Erythroblast (primary cell): ENCODE measurements at places on chromosomes 4 and X.

DNA sequence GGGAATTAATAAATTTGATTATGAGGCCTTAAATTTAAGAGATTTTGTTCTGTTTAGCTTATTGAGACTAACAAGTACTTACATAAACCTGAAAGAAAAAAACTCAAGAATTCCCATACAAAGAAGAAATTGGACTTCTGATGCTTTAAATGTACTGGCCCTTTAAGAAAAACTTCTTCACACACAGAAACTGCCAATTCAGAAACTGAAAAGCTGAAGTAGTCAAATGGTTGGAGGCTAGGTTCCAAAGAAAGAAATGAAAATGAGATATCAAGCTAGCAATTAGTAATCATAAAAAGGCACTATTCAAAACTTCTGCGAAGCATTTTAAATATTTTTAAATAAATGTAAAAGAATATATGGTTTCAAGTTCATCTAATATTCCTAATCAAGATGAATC is 151.3 kb downstream of the THOC2 start:
- DNase-seq = no peak

DNA sequence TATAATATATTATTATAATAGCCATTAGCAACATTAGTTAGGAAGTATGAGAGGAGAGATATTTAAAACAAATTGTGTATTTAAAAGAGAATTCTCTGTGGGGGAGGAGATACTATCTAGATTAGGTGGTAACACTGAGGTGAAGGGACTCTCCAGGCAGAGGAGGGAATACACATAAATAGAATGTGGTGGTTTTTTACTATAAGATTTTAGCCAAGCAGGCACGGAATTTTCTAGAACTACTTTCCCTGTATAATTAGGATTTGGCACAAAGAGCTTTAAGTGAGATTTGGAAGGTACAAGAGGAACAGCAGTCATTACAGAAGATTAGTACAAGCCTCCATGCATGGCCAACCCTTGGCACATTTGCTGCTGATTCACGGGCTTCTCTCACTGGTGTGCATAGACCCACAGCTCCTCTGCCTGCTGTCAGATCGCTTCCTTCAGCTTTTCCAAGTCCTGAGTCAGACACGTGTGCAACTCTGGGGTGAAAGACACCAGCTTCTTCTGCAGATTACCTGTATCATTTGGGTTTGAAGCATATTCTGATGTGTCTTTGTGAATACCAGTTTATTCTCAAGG is 685.5 kb downstream of the KCTD8 start:
- no peak for DNase-seq

- DNase-seq = no peak
These were observed 8.2 kb downstream of the ADRA2C start for GRCh38 chr4:3774253-3774883.

- no peak for DNase-seq
These were observed 26.2 kb upstream of the FREM3 start for GRCh38 chr4:143726714-143727113.

DNA sequence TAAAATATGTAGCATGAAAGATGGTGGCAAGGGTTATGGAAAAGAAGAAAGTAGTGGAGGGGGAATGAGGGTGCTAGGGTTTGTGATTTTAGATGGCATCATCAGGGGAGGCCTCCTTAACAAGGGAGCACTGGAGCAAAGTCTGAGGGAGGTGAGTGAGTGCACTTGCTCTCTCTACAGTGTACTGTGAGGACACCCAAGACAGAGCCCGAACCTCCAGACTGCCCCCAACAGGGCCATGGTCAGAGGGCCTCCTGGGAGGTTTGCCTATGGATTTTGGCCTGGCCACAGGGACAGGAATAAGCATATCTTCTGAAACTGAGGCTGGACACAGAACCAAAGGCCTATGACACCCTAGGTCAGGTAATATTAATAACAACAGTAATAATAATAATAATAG is 21.4 kb upstream of the PJA1 start:
- no peak for DNase-seq

DNA sequence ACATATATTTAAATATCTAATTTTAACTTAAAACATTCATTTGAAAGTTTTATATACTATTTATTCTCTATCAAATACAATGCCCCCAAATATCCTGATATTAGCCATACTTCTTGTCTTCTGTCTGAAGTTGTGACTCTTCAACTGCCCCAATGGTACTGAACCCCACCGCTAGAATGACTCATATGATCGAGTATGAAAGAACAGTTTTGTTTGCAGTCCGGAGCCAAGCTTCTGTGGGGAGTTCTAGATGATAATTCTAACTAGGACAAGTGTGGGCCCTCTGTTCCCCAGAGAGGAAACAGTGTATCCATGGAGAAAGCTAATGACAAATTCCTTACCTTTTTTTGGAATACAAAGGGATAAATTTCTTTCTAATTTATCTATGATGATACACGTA is 24.7 kb upstream of the CT47A1 start:
- DNase-seq = no peak

- no peak for DNase-seq
These were observed 53.8 kb downstream of the SYNPO2 start for GRCh38 chr4:118942465-118942864.

DNA sequence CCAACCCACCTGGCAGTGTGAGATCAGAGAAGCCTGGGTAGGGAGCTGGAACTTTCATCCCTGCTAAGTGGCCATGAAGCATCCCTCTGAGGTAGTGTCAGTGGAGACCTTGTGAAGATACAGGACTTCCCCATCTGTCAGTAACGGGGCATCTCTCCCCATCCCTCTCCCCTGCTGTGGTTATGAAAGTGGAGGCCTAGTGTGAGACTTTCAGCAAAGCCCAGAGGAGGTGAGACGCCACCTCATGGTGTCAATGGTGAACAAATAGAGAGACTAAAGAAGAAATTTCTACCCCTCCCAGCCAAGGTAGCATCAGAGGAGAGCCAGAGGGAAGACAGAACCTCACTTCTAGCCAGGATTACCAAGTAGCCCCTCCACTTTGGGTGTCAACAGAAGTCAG is 150.2 kb downstream of the VEGFC start:
- no peak for DNase-seq

DNA sequence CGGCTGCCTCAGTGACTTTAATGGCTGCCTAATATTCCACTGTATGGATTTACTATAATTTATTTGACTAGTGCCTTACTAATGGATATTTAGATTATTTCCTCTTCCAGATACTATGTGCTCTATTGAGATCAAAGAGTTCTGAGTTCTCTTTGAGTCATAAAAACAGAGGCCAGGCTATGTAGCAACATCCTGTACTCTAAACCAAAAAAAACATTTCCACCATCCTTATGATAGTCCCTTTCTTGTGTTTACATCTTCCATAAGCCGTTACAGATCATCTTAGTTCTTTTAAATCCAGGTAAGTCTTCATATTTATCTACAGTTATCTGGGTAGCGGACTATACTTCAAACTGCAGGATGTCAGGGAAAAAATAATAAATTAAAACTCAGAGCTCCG is 56.6 kb upstream of the TMEM184C start:
- DNase-seq = no peak

DNA sequence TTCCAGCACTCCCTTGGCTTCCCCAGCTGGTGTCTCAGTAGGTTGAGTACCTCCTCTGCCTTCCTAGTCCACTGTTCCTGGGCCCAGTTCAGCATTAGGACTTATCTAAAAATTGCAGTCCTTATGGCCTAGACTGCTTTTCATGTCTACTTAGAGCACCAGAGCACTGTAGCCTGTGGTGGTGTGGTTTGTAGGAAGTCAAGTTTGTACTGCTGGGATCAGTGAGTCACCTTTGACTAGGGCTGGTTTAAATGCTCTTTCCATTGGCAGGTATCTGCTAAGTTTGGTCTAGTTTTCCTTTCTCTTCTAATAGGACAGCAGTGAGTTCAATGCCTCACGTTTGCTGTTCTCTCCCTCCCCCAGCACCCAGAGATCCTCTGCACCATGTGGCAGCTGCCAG is 233.6 kb upstream of the WDFY3 start:
- no peak for DNase-seq

GRCh38 chrX:42746606-42747005 is 31.4 kb downstream of the PPP1R2C start:
- DNase-seq = no peak

DNA sequence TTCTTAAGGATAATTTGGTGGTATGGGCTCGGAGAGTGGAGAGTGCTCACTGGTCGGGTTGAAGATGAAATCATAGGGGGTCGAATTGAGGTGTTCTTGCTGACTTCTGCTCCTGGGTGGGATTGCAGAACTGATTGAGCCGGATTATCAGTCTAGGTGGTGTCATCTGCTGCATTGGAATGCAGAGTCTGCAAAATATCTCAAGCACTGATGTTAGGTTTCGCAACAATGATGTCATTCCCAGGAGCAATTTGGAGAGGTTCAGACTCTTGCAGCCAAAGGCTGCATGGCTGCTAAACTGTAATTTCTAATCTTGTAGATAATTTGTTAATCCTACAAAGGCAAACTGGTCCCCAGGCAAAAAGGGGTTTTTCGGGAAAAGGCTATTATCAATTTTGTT is 67.7 kb downstream of the RHOH start:
- peak; percentile 20 for DNase-seq

- DNase-seq = no peak
These were observed 141.6 kb downstream of the SPATA18 start for GRCh38 chr4:52192721-52193135.

- DNase-seq = no peak
These were observed 52.2 kb upstream of the ADGRG2 start for GRCh38 chrX:19174401-19175025.

DNA sequence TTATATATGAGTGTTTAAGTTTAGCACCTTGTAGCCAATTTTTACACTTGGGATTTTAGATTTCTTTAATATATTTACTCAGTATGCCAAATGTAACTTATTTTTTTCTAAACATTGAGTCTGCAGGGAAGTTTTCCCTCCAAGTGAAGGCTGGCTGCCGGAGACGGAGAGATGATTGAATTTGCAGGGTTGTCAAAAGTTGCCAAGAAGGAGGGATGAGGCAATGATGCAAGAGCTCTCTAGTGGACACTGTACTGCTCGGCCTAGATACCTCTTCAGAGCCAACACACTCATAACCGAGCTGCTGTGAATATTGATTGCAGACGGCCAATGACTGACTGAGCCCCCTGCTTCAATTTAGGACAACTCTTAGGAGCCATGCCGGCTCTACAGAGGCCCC is 318.6 kb upstream of the CASK start:
- DNase-seq = no peak

GRCh38 chr4:118260309-118260708 is 92.5 kb downstream of the PRSS12 start:
- no peak for DNase-seq

- DNase-seq = no peak
These were observed at the start of gene RXFP1 for GRCh38 chr4:158521484-158522088. RXFP1 (plus strand) TSS chr4:158521882; CDS start chr4:158521977, 95 bp downstream.

- no peak for DNase-seq
These were observed 564.1 kb upstream of the SPANXN1 start for GRCh38 chrX:144683247-144683646.

GRCh38 chrX:23559975-23560374 is 107.3 kb upstream of the PRDX4 start:
- DNase-seq = no peak

- DNase-seq = no peak
These were observed 235.7 kb downstream of the PTTG2 start for GRCh38 chr4:38195911-38196310.
